Calu3 (cell line): ENCODE measurements at places on chromosomes 2 and 18. TPM values are rescaled to one million over a fixed set of nuclear protein-coding genes. Genes with fewer than 3 reads are reported as not detected.
A peak's percentile ranks its signal among the peaks of the same experiment; 100 is the strongest.

The CD226 gene
- total RNA-seq = 0.85 and 1.5 TPM in 2 replicates

The KCNE4 gene
- not detected in 2 replicates for total RNA-seq

The GAL3ST2 gene
- total RNA-seq = 0.27 TPM in 1 of 2 replicates, not detected in the other

The MYL1 gene
- not detected in 2 replicates for total RNA-seq

The ALLC gene
- not detected in 2 replicates for total RNA-seq

The MLPH gene
- 39.8 and 47.2 TPM in 2 replicates for total RNA-seq

The ACMSD gene
- not detected in 2 replicates for total RNA-seq

The POTEI gene
- total RNA-seq = not detected in 2 replicates

The POTEC gene
- total RNA-seq = not detected in 2 replicates

The SP5 gene
- total RNA-seq = 0.73 TPM in 2 replicates

The CDKL4 gene
- total RNA-seq = 0.83 and 1.3 TPM in 2 replicates

The MARCHF4 gene
- total RNA-seq = 0.37 and 0.54 TPM in 2 replicates

The CHRND gene
- total RNA-seq = not detected in 2 replicates

DNA sequence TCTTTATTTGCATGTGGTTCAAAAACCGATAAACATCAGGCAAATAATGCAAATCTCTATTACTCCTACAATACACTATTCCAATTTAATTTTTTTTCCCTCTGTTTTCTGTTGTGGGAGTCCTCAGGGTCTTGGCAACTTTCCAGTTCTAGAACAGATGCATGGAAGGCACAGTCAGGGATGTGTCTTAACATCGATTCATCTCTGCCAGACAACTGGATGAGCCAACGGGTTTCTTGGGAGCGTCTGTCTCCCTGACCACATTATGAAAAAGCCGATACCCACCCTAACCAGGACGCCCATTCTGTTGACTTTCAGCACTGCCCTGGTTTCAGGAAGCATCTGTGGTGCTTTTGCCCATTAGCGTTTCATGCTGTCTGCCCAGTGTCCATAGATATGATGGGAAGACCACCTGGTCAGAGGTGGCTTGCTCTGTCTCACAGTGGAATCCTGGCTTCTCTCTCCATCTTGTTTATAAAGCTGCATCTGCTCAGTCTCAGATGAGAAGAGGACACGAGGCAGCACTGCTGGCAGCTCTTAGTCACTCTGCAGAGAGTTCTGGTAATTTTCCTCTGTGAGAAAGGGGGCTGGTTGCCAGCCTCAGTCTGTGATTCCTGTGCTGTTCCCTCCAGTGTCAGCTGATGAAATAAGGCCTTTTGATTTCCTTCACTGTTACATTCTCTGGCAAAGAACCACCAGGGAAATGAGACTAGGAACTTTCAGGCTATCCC is 57.9 kb upstream of the KCNE4 start:
- DNase-seq = no peak

DNA sequence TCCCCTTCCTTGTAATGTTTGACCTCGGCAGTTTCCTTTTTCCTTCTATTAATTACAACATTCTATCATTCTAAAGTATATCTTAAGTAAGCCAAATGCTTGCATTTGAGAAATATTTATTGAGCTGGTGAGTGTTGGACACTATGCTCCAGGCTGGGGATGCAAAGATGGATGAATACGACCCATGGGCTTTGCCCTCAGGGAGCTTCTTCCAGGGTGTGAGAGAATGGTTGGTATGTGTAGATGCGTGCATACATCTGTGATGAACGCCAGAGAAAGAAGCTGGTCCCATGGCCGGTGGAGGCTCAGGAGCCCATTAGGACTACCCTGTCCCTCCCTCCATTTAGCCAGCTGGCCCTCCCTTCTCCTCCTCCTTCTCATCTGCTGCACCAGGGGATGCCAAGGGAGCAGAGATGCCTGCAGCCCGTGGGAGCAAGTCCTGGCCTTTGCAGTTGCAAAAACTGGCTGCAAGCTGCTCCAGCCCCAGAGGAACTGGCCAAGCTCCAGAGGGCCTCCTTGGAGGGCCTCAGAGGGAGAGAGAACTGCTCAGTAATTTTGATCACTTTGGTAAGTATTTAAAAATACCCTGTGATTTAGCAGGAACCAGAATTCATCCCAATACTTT is 65.7 kb upstream of the FOSL2 start:
- no peak for DNase-seq

DNA sequence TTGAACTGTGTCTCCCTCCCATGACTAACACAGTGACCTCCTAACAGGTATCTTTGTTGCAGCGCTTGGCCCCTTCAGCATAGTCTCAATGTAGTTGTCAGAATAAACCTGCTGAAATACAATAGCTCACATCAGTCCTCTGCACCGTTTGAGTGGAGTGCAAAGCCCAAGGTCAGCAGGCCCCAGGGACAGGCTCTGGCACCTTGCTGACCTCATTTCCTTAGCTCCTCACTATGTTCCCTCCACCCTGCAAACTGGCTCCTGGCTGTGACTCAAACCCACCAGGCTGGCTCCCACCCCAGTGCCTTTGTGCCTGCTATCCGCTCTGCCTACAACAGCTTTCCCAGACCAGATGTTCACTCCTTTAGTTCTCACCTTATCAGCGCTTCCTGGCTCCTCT is 146.7 kb downstream of the LRATD1 start:
- DNase-seq = no peak

DNA sequence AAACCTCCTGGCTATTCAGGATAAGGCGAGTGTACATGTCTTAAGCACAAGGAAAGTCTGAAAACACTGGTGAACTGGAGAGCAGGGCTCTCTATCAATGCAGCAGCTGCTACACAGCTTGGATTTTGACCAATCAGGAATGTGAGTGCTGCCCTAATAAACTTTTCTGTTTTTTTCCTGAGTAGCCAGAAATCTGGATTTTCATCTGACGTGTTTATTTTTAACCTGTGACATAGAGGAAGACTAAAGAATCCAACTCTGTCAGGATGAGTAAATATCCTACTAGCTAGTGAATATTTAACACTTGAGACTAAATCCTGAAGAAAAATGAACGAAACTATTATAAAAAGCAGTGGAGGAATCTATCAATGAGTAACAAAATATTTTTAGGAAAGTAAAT is 1638.9 kb downstream of the LRP1B start:
- no peak for DNase-seq

- peak; percentile 31 for DNase-seq
Measured at GRCh38 chr2:68901199-68901514, 30.0 kb upstream of the BMP10 start.

DNA sequence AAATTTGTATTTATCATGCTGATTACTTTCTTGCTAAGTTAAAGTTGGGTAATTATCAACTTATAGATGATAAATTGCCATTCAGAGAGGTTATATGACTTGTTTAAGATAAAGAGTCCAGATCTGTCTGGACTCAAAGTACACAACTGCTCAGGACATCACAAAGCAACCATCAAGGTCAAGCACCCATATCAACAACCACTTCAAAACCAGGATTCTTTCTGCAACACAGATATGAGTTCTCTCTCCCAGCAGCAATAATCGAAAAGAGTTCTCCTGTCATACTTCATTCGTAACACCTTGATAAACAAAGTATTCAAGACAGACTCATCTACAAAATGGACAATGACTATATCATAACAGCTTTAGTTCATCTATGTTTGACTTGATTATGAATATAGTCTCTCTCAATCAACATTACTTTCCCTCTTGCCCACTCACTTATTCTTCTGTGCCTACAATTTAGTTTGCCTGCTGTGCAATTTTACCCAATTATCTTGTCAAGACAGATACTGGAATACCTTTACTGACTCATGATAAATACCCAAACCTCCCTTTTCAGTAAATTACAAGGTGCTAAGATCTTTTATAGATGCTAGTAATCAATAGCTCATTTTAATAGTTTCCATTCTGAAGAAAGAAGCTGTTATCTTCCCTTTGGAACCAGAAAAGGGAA is 281.8 kb downstream of the NBAS start:
- no peak for DNase-seq

- DNase-seq = no peak
Measured at GRCh38 chr18:69978732-69979715, 31.4 kb upstream of the CD226 start.

- no peak for DNase-seq
Measured at GRCh38 chr2:120864981-120865380, 129.3 kb downstream of the GLI2 start.

- DNase-seq = no peak
Measured at GRCh38 chr2:46042711-46043110, 254.5 kb upstream of the EPAS1 start.

DNA sequence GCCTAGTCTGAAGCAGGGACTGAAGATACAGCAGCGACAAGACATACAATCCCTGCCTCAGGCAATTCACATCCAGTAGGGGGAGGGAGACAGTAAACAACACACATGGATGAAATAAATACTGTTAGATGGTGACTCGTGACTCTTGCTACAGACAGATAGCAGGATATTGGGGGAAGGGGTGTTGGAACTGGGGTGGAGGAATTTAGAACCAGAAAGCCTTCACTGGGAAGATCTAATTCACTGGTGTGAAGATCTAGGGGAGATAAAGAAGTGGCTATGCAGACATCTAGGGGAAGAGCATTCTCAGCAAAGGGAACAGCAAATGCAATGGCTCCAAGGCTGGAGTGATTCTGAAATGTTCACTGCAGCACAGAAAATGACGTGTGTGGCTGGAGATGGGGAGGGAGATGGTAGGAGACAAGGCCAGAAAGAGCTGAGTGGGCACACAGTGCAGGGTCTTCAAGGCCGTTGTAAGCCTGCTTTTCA is 52.6 kb upstream of the TMEM163 start:
- DNase-seq = no peak

DNA sequence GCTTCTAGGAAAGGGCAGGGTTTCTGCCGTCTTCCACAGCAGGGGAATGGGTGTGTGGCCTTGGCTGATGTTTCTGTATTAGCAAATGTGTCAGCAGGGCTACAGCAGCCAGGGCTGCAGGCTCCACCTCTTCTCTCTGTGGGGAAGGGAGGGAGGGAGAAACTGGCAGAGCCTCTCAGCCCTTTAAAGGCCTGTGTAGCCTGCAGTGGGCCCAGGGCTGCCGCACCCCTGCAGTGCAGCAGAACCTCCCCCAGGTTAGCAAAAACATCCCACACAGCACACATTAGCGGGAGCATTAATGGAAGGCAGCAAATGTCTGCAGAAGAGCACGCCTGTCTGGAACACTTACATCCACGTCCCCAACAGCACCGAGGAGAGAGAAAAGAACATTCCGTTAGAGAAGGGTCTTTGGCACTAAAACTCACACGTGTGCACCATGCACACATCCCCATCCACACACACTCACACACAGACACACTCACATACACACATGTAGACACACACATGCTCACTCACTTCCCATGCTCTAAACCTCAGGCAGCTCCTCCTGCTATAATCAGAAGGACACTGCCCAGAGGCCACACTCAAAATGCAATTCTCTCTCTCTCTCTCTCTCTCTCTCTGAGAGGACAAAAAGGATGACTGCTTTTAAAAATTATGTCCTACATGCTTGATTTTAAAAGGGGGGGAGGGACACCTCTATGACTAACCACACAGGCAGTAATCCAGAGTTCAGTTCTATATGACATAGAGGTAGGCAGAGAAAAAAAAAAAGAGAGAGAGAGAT is 24.1 kb downstream of the MRPL35 start:
- DNase-seq = no peak

GRCh38 chr2:235264121-235264493 is 229.7 kb upstream of the AGAP1 start:
- DNase-seq = no peak

DNA sequence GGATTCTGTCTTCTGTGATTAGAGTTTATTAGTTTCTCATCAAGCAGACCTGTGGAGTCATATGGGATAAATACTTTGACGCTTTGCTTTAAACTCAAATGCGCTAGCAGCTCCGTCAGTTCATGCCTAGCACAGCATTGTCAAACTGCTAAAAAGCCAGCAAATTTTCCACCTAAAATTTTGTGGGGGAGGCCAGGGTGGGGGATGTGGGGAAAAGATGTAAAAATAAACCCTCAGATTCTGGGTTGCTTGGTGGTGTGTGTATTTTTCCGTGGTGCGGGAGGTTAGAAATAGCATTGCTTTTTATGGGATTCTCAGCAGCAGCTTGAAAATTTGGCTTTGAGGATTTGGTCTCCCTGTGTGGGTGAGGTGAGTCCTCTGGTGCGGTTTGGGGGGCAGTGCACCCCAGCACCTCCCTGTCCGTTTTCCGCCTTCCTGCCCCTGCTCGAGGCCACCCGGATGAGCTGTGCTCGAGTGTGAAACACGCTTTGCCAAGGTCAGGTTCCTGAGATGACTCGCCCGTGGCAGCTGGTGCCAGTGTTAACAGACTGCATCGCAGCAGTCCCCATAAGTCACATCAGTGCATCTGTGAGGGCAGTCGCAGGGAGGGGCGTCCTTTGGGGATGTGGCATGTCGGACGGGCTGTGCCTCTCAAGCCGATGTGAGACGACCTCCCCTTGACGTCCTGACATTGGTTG is 65.9 kb downstream of the LDLRAD4 start:
- DNase-seq = no peak

DNA sequence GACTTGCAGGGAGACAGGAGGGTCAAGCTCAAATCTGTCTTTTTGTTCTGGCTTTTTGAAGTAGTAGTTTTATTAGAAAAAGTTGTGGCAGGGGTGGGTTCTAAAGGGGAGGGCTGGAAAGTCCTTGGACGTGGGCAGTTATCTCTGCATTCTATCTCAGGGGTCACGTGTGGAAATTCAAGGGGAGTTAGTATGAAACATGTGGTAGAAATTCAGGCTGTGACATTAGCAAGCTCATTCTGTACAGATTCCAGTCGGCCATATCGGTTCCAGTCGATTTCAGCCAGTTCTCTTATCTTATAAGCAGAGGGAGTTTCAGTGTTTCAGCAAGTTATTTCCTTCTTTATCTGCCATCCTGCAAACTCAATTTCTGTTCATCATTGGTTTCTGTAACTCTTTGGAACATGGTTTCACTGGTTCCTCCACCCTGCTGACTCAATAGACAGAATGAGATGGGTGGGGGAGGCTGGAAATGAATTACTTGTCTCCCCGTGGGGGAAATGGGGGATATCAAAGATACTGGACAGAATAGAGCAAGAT is 53.0 kb downstream of the RAB27B start:
- no peak for DNase-seq

DNA sequence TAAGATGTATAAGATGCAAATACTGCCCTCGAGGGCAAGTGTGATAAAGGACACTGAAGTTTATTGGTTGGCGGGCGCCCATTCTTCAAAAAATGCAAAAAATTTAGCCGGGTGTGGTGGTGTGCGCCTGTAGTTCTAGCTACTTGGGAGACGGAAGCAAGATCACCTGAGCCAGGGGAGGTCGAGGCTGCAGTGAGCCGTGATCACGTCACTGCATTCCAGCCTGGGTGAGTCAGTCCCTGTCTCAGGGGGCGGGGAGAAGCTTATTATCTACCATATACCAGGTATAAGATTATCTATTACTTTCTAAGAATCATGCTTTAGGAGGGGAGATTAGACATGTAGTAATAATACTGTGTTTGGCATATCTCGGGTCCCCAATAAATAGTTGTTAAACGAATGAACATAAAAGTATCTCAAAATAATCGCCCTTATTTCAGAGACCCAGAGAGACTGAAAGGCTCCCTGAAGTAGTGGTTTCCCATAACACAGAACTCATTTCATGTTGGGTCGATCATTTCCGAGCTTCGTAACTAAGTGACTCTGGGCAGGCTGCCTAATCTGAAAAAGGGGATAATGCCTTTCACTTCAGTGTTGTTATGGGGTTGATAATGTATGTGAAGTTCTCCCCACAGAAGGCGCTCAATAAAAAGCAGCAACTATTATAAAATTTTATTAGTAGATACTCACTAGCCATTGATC is 1.2 kb upstream of the SELENOI start:
- peak; percentile 68 for DNase-seq
